Left ventricle myocardium inferior (tissue), 1 donor: ENCODE measurements at places on chromosomes 2 and 18.
A peak's percentile ranks its signal among the peaks of the same experiment; 100 is the strongest.

GRCh38 chr2:14418115-14418514, 214.4 kb upstream of the LRATD1 start:
- DNase-seq = no peak

- DNase-seq = no peak
These were observed 437.4 kb upstream of the CDH19 start for GRCh38 chr18:67041334-67041733.

GRCh38 chr2:213089438-213089837, 62.0 kb downstream of the IKZF2 start:
- no peak for DNase-seq

- DNase-seq = no peak
These were observed 6.6 kb downstream of the NMUR1 start for GRCh38 chr2:231523451-231524285.

DNA sequence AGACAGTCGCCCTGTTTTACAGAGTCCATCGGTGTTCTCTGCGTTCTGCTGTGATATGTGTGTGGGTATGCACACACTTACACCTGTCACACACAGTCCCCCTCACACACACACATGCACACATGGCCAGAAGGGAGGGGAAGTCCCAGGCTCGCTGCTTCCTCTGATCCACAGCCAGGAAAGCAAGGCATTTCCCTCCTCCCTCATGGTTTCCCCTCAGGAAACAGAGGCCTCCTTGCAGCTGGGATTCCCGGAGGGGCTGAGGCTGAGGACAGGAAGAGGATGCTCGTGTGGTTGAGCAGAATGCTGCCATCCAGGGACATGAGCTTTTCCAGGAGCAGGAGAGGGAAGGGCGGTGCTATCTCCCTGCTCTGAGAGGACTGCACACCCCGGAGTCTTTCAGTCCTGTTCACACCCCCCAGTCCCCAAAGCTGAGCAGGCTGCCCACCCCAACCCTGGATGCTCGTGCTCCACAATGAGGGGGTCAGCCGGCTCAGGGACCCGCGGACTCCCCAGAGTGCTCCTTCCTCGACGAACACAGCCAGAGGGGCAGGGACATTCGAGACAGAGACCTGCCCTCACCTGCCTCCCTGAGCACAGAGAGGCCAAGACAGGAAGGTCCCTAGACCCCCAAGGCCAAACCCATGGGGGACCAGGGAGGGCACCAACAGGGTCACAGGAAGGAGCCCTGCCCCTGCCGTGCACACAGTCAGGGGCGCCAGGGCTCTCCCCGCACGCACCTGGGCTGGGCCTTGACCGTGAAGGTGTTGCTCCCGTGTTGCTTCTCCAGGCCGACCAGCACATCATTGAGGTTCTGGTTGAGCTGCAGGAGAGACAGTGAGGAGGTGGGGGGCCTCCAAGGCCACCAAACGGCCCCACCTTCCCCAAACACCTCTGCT, 45.3 kb downstream of the BIN1 start:
- no peak for DNase-seq

GRCh38 chr2:2919026-2919425, 458.6 kb downstream of the EIPR1 start:
- no peak for DNase-seq

DNA sequence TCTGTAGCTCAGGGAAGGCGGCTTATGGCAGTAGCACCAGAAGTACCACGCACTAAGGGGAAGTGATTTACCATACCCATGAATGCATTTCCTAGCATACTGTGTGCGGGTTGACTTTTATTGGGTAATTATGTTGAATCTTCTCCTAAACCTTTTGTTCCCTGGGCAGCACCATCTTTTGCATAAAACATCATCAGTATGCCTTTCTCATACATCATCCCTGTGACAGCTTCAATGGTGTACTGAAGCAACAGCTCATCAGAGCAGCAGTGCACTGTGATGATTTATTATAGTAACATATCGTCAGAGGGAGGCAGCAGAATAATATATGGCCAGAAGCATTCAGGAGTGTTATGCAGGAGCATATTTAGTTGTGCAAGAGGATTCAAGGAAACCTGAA, 204.9 kb downstream of the CDH7 start:
- no peak for DNase-seq

DNA sequence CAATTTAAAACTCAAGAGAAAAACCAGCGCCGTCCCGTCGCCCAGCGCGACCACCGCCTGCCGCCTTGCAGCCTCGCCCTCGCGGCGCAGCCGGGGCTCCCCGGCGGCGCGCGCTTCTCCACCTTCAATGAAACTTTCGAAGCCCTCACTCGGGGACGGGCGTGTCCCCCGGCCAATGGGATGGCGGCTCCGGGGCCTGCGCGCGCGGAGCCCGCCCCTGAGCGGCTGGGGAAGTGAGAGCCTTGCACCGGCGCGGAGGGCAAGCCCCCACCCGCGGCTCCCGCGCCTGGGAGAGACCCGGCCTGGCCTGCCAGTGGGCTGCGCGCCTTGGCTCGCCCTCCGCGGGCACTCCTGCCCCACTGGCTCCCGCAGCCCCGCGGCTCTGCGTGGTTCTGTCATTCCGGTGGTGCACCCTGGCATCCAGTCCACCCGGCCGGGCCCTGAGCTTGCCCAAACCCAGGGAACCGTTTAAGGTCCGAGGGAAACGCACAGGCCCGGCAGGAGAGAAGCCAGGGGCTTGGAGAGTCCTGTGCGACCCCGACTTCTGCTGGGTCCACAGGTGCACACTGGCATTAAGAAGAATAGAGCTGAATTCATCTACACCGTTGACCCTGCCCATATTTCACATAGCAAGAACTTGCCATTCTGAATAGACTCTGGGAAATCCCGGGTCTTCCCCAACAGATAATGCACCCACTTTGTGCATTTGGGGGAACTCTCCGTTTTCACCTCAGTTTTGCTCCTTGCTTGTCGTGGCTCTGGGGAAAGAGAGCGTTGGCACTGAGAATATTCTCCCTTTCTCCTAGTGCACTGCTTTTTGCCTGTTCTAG, at the start of gene PIEZO2:
PIEZO2 (minus strand) TSS at position 129 of the 830 bp plus-strand sequence. CDS start 981 bp downstream, outside the sequence.
- DNase-seq = peak; percentile 42

- DNase-seq = no peak
These were observed 16.1 kb downstream of the NCK2 start for GRCh38 chr2:105760639-105761337.

DNA sequence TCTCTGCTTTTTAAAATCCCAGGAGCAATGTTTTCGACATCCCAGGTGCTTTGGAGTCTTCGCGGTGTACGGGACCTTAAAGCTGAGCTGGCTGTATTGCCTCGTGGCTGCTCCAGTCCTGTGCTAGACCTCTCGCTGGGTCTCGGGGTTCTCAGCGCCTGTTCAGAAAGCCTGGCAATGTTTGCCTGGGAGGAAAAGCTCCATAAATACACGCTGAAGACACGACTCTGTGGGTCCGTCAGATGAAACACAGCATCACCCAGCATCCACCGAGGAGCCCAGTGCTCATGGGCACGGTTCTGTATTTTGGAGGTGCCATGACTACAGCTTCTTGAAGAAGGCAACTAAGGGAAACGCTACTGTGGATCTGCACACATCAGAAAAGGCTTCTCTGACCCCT, 21.6 kb downstream of the MBP start:
- DNase-seq = no peak

DNA sequence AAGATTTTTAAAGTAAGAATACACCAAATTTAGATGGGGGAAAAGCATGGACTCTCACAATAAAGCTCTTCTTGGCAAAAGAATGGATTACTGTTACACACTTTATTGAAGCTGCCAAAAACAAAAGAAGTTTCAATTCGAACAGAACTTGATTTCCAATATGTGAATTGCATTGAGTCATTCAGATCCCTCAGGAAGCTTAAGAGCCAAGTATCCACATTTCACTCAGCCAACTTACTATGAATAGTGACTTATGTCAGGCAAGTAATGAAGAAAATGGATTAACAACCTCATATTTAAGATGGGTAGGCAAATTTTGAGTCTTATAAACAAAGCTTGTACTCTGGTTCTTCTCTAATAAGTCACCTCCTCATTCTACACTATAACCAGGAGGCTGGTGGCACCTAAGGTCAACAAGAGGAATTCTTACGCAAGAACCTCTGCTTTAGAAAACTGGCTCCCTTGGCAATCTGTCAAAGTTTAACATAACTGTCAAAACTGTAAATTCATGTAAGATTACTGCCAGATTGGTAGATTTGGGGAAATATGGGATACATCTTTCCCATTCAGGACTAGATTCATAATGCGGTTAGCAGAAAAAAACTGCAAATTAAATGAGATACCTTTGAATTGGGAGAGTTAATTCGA, 6.0 kb downstream of the HADHA start:
- no peak for DNase-seq

DNA sequence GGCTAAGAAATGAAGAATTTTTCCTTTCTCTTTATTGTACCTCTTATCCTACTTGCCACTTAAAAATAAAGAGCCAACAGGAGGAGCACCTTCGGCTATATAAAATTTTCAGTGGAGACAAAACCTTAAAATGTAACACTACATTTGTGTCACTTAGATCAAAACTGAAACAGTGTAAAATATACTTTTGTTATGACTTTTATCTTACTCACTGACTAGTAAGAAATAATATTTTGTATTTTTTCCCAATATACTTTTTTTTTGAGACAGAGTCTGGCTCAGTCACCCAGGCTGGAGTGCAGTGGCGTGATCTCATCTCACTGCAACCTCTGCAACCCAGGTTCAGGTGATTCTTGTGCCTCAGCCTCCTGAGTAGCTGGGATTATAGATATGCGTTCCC, 28.3 kb downstream of the KCNJ13 start:
- no peak for DNase-seq

GRCh38 chr2:10123281-10123680, 742 bp downstream of the RRM2 start:
- no peak for DNase-seq
